ENCODE measurements at places on chromosomes 11 and 22.

- DNase-seq, result no peak
Measured at GRCh38 chr22:20433191-20433590, 4.4 kb downstream of the SCARF2 start.

GRCh38 chr11:6620636-6621035 lies 1.4 kb upstream of the TPP1 start:
- no peak for DNase-seq

DNA sequence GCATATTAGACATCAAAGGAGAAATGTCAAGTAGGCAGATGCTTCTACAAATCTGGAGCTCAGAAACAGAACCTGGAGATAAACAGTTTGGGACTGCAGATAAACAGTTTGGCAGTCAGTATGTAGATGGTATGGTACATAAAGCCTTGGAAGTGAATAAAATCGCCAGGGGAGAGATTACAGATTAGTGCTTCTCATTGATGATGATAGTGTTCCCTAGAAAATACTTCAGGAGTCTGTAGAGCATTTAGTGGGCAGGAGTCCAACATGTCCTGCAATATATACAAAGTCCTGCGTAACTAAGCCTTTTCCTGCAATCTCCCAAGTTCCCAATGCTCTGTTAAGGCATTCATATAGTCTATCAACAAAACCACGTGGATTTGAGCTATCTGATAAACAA lies 35.2 kb downstream of the NARS2 start:
- DNase-seq, result no peak

DNA sequence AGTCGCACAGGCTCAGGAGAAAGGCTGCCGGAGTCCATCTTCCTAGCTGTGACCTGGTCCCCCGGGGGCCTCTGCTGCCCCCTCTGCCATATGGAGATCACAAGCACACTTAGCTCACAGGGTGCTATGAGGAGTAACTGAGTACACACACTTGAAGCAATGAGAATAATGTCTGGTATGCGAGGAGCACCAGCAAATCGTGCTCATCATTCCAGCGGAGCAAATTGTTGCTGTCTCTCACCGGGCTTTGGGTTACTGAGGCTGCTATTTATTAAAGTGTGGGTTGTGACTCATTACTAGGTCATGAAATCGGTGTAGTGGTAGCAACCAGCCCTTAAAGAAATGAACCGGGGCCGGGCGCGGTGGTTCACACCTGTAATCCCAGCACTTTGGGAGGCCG lies 48.1 kb upstream of the EIF3D start:
- DNase-seq, result no peak

- DNase-seq, result peak; percentile 12
Measured at GRCh38 chr22:30000566-30000965, 79.7 kb upstream of the HORMAD2 start.

All from activated T-cell treated with anti-CD3 and anti-CD28 coated beads for 48 hours (primary cell).